ENCODE measurements at places on chromosomes 2 and 18.

GRCh38 chr2:26653207-26654060, 12.3 kb upstream of the CIB4 start:
- DNase-seq, result no peak

DNA sequence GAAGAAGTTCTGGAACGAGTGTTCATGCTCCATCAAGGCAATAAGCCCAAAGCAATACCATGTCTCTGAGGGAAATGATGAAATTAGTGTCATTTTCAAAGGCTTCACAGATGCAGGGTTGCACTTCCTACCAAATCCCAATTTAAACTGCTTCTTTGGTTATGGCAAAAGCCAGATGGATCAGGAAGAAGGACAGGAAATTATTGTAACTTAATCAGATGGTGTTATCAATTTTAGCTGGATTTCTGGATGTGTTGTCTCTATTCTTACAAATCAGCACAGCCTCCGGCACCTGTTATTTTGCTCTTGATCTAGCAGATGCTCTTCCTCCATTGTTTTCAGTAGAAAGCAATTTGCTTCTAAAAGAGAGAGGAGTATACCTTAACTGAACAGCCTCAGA, 693.4 kb downstream of the SOCS6 start:
- DNase-seq, result no peak

- no peak for DNase-seq
These were observed 28.0 kb upstream of the LMAN1 start for GRCh38 chr18:59386909-59387686.

- DNase-seq, result no peak
These were observed 71.1 kb downstream of the DSC3 start for GRCh38 chr18:30971338-30971956.

- no peak for DNase-seq
These were observed 28.3 kb upstream of the CCL20 start for GRCh38 chr2:227785293-227785692.

DNA sequence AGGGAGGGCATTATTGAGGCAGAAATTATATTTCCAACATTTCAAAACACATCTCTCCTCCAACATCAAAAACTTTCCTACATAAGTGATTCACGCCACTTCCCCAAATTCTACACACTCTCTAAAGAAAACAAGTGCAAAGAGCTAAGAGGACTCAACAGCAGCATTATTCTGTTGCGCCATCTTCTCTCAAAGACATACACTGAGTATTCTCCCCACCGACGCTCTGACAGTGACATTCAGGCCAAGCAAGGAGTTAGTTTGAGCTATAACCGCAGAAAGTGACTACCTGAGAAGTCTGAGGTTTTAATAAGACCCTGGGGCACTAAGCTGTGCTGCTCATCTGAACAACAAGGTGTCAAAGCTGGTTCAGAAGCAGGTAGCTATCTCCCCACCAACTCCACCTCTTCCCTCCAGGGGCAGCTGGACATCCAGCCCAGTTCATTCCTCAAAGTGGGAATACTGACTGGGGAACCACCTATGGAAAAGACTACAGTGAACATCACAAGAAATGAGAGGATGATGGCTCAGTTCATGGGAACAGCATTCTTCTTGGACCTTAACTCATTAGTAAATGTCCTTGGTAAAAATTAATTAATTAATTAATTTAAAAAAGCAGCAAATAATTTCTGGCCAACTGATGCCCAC, 309.5 kb upstream of the CCDC68 start:
- no peak for DNase-seq

DNA sequence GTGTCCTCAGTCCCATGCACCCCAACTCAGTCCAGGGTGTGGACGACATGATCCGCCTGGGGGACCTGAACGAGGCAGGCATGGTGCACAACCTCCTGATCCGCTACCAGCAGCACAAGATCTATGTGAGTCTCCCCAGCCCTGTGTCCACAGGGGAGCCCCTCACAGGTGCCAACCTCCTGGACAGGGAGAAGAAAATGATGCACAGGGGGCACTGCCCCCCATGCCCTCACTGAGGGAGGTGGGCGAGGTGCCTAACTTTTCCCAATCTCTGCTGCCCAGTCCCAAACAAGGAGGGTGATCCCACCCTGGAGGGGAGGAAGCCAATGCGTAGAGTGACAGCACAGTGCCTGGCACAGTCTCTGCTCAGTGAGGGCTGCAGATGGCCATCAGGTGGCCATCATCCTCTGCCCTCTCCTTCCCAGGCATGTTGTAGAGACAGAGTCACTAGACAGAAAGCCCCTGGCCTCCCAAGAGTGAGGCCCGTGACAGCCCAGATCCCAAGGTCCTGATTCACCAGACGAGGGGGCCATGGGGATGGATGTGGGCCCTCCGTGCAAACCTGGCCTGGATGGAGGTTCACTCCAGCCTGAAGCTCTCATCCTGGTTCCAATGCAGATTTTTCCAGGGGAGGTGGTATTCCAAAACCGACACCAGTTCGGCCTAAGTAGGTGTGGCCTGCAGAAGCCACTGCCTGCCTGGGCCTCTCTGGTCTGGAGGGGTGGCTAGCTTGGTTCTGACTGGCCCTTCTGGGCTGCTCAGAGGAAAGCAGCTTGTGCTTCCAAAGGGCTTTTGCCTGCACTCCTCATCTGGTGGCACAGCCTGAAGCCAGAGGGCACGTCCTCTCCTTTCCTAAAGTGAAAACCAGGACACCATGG, 30.0 kb downstream of the MYO7B start:
- no peak for DNase-seq

DNA sequence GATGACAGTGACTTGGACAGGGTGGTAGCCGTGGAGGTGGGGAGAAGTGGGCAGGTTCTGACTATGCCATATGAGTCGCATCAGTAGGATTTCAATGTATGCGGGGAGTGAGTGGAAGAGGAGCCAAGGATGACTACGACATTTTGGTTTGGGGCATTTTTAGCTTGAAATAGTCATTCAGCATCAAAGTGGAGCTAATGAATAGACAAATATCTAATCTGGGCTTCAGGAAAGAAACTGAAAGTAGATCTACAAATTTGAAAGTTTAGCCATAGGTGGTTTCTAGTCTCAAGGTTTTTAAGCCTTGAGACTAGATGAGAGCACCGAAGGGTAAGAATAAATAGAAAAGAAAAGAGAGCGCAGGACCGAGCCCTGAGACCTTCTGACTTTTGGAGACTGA, 58.3 kb downstream of the FEZ2 start:
- no peak for DNase-seq

GRCh38 chr18:7927119-7927518, 360.0 kb downstream of the PTPRM start:
- DNase-seq, result no peak
